ENCODE measurements at places on chromosomes 16 and 17.

DNA sequence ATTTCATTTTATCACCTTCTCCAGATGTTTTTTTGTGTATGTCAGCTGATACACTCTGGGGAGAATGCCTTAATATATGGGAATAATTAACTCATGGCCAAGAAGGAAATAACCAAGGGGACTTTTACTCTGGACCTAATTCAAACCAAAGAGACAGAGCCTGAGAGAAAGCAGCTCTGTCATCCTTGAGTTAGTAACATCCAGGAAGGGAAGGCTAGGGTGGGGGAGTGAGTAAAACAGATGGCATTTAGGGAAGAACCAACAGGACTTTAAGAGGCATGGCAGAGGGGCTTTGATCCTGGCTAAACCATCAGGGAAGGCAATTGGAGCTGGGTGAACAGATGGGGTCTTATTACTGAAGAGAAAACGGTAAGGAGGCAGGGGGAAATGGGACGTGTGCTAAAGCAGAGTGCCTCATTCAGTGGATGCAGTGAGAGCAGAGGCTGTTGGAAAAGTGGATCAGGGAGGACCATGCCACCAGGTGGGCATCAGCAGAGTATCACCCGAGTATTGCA, 2.5 kb upstream of the SMPD3 start:
- no peak for DNase-seq

DNA sequence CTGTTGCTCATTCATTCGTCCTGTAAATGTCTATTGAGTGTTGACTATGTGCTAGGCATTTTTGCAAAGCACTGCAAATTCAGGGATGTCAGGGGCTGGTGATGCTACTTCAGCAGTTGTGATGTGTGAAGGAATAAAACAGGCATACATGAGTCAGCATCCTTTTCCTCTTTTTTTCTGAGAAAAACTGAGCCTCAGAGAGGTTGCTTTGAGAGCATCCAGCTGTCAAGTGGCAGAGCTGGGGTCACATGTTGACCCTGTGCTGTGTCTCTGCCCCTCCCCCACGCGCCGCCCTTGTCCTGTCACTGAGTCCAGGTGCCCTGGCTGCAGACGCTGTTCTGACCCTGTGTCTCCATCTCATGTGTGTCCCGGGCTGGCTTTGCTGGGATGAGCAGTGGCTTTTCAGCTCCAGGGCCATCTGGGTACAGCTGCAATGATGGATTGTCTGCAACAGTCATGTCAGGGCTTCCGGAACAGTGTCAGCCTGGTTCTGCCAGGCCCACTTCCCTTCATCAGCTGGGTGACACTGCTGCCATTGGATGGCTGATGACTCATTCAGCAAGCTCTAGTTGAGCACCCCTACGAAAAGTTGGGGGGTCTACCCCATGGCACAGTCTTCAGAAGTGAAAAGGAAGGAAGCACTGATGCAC, 14.9 kb downstream of the SEC14L5 start:
- DNase-seq: no peak

DNA sequence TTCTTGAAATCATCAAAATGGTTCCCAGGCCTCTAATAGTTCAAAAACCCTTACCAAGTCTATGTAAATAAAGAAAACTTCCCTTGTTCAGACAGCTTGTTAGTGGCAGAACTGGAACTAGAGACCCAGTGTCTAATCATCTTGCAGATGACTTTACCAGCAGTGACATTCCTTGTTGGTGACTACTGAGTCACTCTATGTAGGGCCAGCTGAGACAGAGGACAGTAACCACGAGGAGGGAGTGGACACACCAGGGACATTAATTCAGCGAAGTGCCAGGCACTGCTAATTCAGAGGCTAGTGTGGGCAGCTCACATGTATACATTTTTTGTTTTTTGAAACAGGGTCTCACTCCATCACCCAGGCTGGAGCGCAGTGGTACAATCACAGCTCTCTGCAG, 6.1 kb upstream of the HEATR3 start:
- no peak for DNase-seq

DNA sequence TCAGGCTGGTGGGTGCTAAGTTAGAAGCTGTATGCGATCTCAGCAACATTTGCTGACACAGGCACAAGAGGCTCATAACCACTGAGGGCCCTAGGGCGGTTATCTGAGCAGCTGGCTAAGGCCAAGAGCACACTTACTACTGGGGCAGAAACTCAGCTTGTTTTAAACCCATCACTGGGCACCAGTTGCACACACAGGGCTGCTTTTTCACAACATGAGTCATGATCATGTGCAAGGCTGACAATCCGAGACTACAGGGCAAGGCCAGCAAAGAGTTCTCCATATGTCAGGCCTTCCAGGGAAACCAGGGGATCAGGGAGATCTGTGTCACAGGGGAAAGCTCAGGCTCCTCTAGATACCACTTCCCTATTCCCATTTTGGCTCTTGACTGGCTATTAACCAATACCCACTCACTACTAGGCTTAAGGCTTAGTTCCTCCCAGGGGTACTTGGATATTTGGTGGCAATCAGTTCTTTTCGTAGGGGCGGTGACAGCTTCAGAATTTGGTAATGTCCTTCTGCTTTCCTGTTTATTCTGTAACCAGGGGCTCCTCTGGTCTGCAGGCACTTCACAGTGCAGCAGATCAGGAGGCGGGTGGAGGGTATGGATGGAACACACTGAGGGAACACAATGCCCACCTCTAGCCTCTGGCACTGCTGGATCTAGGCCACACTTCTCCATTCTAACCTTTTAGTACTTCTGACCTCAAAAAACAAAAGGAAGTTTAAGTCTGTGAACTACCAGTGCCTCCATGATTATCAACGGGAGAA, 44.9 kb upstream of the ERN1 start:
- DNase-seq: no peak

DNA sequence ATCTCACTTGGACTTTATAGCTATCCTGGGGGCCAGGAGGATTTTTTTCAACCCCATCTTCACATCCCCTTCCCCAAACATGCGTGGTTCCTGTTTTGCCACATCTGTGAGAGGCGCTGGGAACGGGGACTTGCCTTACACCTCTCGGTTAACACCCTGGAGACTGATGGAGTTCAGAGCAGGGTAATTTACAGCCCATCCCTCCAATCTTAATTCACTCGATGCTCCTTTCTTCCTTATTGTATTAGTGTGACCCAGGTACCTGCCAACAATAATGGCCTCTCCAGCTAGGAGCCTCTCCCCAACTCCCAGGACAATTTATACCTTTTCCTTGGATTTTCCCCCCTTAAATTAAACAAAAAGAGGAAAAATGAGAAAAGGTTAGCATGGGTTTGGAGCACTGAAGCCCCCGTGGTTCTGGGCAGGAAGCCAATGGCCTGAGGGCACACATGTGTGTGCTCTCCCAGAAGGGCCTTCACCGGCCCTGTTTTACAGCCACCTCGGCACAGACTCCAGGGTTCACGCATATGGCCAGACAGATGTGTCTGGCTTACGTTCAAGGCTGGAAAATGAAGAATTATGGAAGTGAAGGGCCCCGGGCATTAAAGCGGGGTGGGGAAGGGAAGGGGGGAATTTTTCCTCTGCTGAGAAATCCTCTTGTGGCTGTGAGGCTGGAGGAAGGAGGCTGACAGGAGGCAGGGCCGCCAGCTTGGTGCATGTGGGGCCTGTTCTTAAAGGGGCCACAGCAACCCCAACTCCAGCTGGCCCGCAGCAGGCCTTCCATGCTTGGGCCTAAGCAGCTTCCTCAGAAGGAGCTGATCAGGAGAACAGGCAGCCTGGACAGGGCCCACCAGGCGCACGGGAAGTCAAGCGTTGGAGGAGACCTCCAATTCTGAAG, 21.4 kb downstream of the HIC1 start:
- DNase-seq: peak; percentile 73

- DNase-seq: no peak
Observed at GRCh38 chr17:34930283-34930682, 31.0 kb downstream of the CCT6B start.

DNA sequence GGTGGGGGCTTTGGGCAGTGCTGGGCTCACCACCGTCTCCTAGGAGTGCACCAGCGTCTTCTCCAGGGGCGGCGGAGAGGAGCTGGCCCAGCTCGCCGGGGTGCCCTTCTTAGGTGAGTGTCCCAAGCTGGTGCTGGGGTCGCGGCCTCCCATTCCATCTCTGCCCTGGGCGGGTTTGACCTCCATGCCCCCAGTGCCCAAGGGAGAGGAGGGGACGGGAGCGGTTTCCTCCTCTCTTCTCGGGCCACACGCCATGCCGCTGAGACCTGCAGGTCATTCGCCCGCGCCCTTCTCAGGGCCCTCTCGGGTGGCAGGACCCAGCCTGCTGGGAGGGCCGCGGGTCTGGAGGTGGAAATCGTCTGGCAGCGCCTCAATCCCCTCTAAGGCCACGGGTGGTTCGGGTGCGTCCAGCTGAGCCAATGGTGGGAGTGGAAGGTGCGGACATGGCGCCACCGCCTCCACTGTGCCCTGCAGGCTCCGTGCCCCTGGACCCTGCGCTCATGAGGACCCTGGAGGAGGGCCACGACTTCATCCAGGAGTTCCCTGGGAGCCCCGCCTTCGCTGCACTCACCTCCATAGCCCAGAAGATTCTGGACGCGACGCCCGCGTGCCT, 5.3 kb downstream of the IGFALS start:
- no peak for DNase-seq

DNA sequence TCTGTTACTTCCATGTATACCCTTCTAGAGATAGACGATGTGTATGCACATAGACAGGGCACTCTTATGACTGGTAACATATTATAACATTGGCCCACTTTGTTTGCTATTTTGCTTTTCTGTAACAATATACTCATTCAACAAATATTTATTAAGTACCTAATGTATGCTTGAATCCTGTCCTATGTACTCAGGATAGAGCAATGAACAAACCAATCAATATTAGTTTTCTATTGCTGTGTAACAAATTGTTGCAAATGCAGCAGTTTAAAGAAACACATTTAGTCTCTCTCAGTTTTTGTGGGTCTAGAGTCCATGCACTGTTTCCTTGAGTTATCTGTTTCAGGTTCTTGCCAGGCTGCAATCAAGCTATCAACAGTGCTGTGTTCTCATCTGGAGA, 29.7 kb upstream of the TENT4B start:
- DNase-seq: no peak

- DNase-seq: no peak
Observed at GRCh38 chr17:10779609-10780008, 24.3 kb downstream of the TMEM238L start.

DNA sequence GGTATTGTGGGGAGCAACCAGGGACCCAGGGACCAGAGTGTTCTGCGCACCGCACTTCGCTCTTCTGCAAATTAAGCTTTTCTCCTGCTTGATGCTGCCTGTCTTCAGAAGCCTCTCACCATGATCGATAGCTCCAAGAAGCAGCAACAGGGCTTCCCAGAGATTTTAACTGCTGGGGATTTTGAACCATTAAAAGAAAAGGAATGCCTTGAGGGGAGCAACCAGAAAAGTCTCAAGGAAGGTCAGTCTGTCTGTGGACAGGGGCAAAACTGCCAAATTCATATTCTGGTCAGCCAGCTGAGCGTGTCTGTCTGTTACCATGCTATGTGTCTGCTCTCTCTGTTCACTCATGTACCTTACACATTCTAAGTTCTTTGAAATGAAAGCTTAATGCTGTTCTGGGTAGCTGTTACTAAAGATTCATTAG, 115.7 kb downstream of the MRTFB start:
- DNase-seq: no peak

DNA sequence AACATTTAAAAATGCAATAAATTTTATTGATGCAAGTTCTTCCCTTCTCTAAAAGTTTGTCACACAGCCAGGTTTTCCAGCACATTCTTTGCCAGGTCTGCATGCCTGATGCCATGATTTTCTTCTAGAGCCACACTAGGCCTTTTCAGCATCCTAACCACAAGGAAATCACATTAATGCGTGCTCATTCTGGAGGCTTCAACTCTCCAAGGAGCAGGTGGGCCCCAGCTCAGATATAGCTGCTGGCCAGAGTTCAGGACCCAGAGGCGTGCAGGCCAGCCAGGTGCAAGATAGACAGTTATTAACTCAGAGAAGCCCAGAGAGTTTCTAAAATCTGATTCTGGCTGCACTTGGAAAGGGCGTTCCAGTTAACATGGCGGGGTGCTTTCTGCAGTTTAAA, 124.5 kb upstream of the MAF start:
- DNase-seq: no peak

DNA sequence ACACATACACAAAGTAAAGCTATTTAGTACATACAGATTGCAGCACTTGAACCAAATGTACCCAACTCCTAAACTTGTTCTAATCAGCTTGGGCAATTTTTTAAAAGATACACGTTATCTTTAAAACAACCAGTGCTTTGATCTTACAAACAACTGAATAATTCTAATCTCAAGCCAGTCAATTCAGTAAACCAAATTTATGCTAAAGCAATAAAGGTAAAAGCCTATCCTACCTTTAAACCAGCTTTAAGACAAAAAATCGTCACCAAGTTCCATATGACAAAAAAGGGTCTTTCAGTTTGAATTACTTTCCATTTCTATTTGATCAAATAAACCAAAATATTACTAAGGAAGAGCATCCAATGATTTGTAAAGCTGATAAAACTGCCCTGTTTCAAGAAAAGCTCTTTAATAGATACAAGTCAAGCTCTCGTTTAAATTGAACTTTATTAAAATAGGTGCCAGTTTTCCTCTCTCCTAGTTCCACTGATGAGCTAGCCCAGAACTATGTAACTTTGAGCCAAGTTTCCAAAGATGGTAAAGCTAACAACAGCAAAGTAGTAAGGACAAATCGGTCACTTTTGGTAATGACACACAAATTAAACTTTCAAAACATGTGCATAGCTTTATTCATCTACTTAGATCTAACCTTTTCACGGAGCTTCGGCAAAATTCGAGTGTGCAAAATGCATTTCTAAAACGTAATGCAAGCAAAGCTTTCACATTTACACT, 10.2 kb downstream of the CRYBA1 start:
- no peak for DNase-seq

- no peak for DNase-seq
Observed at GRCh38 chr16:19757762-19758595, 39.9 kb downstream of the IQCK start.

DNA sequence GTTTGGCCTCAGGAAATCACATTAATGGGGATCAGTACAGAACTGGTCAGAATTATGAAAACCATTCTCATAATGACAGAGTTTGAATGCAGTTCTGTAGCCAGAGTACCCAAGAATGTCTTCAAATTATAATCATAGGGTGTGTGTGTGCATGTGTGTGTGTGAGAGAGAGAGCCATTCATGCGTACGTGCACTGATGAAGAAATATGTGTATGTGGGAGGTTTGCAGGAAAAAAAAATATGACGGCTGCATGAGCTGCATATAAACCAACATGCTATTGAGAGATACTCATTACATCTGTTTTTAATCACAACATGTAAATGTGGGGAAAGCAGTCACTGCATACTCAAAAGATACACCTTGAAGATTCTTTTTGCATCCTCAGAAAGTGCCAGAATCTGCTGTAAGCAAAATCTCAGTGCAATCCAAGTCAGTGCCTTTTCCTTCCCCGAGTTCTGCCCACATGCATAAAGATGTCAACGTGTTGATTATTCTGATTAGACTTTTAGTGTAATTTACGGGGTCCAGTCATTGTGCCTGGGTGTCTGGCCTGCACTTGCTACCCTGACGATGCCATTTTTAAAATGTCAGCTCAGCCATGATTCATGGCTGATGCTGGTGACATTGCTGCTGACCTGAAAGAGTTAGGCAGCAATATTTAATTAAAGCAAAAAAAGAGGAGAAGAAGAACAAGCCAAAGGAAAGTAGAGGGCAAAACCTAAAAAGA, 378.7 kb upstream of the ZFHX3 start:
- DNase-seq: no peak

All from left kidney (tissue), 8 donors.